ENCODE measurements at places on chromosomes 1 and 21.

DNA sequence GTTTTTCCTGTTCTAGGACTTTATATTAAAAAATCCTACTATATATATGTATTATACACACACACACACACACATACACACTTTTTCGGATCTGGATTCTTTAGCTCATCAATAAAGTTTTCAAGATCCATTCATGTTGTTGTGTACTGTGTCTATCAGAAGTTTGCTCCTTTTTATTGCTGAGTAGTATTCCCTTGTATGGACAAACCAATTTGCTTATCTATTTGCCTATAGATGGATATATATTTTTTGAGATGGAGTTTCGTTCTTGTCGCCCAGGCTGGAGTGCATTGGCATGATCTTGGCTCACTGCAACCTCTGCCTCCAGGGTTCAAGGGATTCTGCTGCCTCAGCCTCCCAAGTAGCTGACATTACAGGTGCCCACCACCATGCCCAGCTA, 20.3 kb upstream of the LIN9 start:
- no peak for DNase-seq

- DNase-seq, result no peak
These were observed 66.0 kb downstream of the BCAR3 start for GRCh38 chr1:93615582-93616150.

GRCh38 chr1:113763661-113764060, 4.4 kb upstream of the PHTF1 start:
- no peak for DNase-seq

DNA sequence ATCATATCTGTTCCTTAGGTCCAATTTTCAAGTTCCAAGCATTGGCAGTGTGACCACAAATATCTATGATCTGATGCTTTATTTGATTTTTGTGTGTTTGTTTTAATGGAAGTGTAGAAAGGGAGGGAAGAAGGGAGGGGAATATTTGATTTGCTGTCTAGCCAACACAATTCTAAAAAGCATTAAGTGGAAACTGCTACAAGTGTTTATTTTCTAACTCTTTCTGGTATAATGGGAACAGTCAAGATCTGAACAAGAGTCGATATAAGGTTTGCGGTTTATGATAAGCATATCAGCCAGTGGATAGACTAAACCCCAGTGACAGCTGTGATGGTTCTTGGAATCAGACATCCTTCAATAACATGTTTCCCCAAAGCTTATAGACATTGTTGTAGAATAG, 267.8 kb upstream of the SNX7 start:
- DNase-seq, result no peak

DNA sequence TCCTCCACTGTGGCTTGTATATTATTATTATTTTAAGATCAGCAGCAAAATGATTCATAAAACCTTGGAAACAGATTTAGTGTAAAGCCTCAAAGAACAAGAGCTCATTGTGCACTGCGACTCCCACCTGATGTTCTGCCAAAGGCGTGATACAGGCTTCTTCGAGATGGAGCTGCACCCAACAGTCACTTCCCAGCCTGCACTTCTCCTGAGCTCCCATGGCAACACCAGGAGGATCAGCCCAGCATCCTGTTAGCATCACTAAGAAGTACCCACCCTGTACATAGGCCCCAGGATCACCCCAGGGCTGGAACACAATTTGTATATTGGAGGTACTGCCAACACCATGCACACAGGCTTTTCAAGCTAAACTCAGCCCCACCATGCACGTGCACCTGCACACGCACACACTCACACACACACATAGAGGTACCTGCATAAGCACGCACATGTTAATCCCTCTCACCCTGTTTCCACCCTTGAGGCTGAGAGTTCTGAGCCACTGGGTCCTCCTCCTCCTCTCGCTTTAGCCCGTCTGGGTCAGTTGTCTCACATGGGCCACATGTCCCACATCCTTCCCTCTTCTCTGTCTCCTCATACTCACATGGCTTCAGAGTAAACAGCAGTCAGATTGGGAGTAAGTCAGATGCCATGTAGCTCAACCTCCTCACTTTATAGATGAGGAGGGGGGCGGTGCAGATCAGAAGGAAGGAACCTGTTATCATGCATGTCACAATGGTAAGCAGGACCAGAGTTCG, 281.9 kb upstream of the POU3F1 start:
- DNase-seq, result no peak

- no peak for DNase-seq
These were observed 81.0 kb upstream of the NR5A2 start for GRCh38 chr1:199946305-199947155.

- no peak for DNase-seq
These were observed 6.8 kb downstream of the DESI2 start for GRCh38 chr1:244659694-244660093.

DNA sequence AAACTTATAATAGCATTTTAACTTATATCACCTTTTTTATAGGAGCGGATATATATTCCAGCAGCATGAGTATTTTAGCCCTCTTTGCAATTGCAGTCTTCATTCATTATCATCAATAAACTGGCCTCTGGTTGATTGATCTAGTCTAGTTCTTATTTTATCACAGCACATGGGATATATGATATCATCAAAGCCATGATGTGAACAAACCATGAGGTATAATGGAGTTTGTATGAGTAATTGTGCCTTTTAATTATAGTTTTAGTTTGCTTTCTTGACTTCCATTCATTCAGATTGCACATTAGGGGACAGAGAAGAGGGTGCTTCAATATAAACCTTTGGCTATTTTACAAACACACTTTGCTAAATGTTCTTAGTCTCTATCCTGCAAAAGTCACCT, 3.5 kb upstream of the UBR4 start:
- DNase-seq, result no peak

GRCh38 chr1:110067893-110068645, 2.4 kb downstream of the ALX3 start:
- DNase-seq, result no peak

GRCh38 chr21:38936240-38936639, 130.5 kb downstream of the ETS2 start:
- DNase-seq, result no peak

DNA sequence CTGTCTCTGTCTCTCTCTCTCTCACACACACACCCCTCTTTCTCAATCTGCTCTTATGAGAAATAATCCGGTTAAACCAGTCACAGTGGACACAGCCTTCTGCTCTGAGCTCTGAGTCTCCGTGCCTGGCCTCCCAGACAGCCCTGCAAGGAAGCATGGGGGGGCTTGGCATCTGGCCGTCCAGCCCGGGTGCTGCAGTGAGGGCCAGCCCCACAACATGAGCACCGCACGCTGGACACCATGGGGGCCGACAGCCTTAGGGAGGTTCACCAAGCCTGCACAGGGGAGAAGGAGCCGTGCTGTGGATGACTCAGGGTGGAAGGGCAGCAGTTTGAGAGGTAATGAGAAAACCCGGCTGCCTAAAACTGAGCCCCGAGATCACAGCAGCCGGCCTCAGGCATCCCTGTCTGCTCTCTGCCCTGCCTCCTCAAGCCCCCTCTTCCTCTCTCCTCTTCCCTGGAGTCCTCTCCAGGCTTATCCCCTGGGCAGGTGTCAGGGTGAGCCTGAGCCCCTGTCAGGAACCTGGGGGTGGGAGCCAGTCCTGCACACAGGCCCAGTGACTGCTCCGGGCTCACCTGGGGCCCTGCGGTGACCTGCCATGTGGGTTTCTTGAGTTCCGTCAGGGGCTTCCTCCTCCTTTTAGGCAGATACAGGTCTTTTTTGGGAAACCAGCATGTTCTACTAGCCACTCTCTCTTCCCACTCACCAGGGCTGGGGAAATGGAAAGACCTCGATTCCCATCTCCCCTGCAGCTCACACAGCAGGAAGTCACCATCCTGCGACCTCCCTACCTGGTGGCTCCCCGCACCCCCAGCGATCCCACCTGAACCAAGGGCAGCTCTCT, 92.8 kb downstream of the ITPKB start:
- no peak for DNase-seq

DNA sequence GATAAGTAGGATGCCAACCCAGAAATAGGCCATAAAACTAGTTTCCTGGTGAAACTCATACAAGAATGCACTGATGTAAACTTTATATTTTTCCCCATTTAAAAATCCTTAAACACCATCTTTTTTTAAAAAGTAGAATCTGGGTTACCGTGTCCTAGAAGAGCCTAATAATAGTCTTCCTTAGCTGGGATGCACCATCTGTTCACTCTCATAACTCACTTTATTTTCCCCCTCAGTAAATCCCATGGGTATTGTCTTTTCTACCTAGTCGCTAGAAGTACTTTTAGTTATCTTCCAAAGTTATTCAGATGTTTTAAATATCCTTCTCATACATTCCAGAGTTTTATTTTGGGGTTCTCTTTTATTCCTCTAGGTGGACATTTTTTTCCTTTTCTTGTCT, 250.2 kb downstream of the PLA2G4A start:
- DNase-seq, result no peak

DNA sequence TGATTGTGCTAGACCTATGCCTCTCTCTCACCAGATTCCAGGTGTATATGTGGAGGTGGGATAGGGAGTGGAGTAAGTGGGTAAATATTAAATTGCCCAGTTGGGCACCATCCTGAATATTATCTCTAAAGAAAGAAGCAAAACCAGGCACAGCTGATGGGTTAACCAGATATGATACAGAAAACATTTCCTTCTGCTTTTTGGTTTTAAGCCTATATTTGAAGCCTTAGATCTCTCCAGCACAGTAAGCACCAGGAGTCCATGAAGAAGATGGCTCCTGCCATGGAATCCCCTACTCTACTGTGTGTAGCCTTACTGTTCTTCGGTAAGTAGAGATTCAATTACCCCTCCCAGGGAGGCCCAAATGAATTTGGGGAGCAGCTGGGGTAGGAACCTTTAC, at the start of gene FCER1A:
Gene FCER1A (plus strand): TSS at position 242 of the 400 bp plus-strand sequence. CDS start 29 bp downstream, at position 271.
- no peak for DNase-seq

DNA sequence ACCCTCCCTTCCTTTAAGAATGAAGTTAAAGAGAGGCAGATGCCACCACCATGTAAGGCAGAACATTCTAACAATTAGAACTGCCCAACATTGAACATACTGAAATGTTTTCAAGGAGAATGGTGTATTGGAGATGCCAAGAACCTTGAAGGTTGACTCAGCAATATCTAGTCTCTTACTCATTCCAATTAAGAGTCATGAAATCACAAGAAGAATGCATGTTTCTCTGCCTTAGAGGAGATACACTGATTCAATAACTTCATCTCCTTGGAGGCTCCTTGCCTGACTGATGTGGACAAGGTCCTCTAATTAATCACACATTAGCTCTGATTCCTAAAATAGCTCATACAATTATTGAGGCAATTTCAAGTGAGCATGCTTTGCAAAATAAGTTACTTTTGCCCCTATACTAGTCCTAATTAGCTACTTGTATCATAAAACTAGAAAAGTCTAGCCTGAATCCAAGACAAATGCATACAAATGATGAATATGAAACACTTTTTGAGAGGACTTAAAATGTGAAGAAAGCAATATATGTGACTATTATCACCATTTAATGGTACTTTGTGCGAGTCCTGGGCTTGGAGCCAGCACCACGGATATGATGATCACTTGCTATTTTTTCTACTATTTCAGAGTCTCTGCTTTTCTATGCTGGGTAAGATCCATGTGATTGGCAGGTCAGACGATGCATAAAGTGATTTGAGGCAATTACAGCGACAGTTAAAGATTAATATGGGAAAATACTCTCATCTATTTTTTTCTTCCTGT, 114.5 kb downstream of the DSCAM start:
- no peak for DNase-seq

DNA sequence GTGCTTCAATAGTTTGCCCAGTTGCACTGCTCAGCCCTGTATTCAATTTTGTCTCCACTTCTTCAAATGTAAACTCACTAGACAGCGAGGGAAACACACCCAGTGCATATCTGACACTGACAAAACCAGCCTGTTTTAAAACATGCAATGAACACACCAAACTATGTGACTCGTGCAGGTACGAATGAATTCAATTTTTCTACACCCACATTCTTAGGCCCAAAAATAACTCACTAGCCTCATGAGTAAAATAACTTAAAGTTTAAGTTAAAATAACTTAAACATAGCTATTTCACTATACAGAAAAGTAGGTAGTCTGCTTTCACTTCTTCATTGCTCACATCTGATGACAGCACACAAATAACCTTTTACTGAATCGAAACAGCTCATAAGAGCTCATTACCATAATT, 21.1 kb downstream of the TTC13 start:
- no peak for DNase-seq

GRCh38 chr1:8367571-8368194, 49.8 kb downstream of the SLC45A1 start:
- DNase-seq, result no peak

DNA sequence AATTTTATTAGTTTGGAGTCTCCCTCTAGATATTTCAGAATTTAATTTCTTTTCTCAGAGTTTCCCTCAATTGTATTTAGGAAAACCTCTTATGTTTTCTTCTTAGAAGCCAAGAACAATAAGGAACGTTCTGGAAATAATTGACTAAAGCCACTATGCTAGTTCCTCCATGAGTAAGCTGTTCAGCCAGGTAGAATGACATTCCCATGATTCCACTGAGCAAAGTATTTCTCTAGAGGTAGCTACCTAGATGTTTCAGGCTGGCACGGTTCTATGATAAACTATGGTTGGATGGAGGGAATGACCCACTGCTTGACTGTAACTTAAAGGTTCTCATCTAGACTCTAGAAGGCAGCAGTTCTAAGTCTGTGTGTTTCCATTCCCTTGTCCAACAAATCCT, 62.4 kb downstream of the CLDN17 start:
- DNase-seq, result no peak

- DNase-seq, result peak; percentile 33
These were observed 70.4 kb upstream of the TARDBP start for GRCh38 chr1:10941891-10942541.

GRCh38 chr1:64933296-64934070, 32.9 kb downstream of the JAK1 start:
- no peak for DNase-seq

DNA sequence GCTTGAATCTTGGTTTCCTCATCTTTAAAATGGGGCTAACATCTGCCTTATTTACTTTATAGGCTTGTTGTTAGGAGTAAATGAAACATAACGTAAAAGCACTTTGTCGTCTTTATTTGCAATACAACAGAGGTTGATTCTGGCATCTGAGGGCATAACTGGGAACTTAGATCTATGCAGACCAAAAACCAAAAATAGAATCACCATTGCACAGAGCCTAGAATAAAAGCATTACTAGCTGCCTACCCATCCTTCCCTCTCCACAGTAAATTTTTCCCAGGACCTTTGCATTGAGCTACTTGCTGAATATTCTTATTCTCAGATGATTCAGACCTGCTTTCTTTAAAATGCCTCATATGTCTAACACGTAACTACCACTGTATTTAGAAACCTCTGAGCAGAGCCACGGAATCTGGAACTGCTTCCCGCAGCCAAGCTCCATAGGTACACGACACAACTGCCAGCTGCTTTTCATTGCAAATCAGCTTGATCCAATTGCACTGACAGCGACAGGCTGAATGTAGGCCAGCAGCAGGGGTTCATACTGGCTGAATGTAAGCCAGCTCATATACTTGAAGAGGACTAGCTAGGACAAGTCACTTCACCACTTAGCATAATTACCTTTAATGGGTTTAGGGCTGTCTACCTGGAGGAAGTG, 33.2 kb upstream of the SERBP1 start:
- DNase-seq, result no peak

DNA sequence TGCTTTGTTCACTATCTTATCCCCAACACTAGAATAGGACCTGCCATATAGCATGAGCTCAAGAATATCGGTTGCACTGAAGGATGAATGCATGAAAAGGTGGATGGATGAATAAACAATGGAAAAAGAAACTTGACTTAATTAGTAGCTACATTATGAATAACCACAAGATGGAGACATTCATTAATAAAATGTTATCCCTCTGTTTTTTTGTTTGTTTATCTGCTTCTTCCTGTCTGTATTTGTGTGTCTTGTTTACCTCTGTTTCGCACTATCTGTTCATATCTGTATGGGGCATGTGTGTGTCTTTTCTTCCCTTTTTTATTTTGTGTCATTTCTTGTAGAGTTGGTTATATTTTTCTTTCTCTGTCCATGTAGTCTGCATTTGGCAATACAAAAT, 1.1 kb upstream of the OR14I1 start:
- DNase-seq, result no peak

Measured in stimulated activated CD4-positive, alpha-beta T cell treated with anti-CD3 and anti-CD28 coated beads, Interleukin-2, amount 100 ng/mL, for 4 hours (primary cell).